ENCODE measurements at places on chromosomes 1 and 21.

GRCh38 chr21:28587748-28588147 lies 404.9 kb downstream of the LTN1 start:
- no peak for DNase-seq

GRCh38 chr1:227899141-227899819 lies 48.5 kb downstream of the WNT9A start:
- DNase-seq, result no peak

- no peak for DNase-seq
Measured at GRCh38 chr1:193211539-193211938, 25.1 kb upstream of the B3GALT2 start.

GRCh38 chr21:42384989-42385388 lies 10.9 kb downstream of the TMPRSS3 start:
- no peak for DNase-seq

- DNase-seq, result no peak
Measured at GRCh38 chr21:38823737-38824123, 18.0 kb downstream of the ETS2 start.

GRCh38 chr1:231037585-231038517 lies 2.2 kb downstream of the FAM89A start:
- DNase-seq, result no peak

- no peak for DNase-seq
Measured at GRCh38 chr21:33334191-33334590, 9.4 kb downstream of the IFNAR1 start.

GRCh38 chr1:219483530-219483929 lies 129.4 kb downstream of the ZC3H11B start:
- DNase-seq, result no peak

DNA sequence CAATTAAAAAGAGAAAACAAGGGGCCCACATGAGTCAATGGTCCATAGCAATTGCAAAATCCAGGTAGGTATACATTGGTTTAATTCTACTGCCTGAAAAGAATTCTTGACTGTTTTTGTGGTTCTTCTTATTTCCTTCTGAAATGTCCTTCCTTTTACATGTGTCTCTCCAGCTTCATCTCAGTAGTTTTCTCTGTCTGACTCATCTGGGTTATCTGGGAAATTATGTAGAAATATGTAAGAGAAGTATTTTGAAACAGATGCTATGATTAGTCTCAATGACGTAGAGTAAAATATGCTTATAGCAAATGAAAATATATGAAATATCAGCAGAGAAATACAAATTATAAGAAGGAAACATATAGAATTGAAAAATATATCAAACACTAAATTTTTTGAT lies 953.2 kb downstream of the BRINP3 start:
- DNase-seq, result no peak

DNA sequence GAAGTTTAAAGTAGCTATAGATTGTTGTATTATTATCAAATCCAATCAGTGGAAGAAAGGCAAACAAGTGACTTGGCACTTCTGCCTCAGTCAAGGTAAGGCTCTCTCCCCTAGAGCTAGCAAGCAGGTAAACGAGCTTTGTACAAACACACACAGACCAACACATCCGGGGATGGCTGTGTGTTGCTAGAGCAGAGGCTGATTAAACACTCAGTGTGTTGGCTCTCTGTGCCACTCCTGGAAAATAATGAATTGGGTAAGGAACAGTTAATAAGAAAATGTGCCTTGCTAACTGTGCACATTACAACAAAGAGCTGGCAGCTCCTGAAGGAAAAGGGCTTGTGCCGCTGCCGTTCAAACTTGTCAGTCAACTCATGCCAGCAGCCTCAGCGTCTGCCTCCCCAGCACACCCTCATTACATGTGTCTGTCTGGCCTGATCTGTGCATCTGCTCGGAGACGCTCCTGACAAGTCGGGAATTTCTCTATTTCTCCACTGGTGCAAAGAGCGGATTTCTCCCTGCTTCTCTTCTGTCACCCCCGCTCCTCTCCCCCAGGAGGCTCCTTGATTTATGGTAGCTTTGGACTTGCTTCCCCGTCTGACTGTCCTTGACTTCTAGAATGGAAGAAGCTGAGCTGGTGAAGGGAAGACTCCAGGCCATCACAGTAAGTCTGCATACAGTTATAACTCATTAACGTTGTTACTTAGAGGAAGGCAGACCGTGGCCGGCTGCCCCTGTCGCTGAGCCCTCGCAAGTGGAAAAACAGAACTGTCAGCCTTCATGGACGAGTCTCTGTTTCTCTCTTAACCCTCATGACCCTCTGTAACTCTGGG lies at the start of gene PALMD:
PALMD (plus strand) TSS at position 415 of the 833 bp plus-strand sequence; CDS start at position 620, 205 bp downstream.
- no peak for DNase-seq

GRCh38 chr1:230228236-230228897 lies 161.3 kb downstream of the GALNT2 start:
- no peak for DNase-seq

GRCh38 chr1:207807690-207808321 lies 56.0 kb downstream of the CD46 start:
- DNase-seq, result no peak

- DNase-seq, result no peak
Measured at GRCh38 chr21:26920055-26920454, 46.8 kb downstream of the ADAMTS5 start.

DNA sequence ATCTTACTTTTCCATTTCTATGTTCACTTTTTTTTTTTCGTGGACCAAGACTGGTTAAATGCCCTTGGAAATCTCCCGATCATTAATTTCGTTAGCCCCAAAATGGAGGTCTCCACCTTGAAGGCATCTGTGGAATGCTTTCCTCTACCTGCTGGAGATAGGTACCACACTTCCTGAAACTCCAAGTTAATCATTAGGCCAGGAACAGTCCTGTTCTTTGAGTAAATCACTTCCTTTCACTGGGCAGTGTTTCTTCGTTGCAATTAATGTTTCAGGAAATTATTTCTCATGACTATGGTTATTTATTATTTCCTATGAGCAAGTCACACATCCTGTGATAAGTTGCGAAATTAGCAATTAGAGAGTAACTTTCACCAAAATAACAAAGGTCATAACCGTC lies 225.2 kb upstream of the LYPLAL1 start:
- no peak for DNase-seq

DNA sequence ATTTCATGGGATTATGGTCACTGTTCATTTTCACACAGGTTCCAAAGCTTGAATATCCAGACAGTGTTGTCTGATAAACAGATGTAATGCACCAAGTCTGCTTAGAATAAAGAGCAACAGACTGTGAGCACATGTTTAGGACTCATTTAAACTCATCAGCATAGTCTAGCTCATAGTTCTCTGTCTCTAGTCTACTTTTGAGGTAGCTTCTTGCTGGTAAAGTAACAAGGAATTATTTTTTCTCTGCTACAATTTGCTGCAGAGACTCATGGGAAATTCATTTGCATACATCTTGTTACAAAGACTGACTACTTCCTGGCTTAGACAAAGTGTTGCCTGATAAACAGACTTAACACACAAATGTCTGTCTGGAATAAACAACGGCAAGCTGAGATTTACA lies 187.2 kb downstream of the NFIA start:
- no peak for DNase-seq

DNA sequence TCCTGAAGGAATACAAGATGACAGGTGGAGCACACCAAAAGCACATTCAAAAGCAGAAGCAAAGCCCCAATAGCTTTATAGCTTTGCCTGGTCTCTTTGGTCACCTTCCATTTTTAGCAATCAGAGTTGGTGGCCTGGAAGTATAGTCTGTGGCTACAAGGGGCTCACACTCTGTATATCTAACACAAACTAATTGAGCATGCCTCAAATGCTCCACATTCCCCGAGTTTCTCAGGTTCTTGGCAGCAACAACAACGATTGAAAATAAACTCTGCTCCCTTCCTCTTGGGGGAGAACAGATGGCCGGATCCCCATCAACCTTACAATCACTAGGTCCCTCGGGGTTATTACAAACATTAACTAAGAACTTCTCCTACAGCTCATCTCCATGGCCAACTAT lies 24.9 kb upstream of the TADA1 start:
- no peak for DNase-seq

DNA sequence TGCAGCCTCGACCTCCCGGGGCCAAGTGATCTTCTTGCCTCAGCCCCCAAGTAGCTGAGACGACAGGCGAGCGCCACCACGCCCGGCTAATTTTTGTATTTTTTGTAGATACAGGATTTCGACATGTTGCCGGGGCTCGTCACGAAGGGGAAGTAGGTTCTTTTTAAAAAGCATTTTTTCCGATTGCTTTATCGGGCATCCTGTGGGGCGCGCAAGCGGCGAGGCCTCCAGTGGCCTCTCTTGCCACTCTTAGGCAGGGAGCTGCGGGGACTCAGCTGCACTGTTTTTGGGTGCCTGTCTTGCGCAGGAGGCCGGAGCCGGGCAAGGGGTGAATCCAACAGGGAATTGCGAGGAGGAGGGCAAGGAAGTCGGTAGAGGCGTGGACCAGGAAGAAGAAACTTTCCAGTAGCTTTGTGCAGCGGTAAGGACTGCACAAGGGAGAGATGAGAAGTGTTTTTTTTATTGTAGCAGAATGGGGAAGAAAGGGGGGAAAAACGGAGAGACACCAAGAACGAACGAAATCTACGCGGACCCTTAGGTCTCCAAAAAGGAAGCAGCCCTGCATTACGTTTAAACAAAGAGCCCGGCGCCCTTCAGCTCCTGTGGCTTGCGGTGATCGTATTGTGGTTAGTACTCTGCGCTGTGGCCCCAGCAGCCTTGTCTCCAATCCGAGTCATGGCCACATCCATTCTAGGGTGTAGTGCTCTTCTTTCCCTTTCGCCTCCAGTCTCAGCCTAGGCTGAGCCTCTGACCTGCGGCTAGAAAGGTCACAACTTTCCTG lies 164.8 kb downstream of the PPIAL4G start:
- DNase-seq, result peak; percentile 54

- DNase-seq, result no peak
Measured at GRCh38 chr21:33480481-33481103, 818 bp upstream of the TMEM50B start.

DNA sequence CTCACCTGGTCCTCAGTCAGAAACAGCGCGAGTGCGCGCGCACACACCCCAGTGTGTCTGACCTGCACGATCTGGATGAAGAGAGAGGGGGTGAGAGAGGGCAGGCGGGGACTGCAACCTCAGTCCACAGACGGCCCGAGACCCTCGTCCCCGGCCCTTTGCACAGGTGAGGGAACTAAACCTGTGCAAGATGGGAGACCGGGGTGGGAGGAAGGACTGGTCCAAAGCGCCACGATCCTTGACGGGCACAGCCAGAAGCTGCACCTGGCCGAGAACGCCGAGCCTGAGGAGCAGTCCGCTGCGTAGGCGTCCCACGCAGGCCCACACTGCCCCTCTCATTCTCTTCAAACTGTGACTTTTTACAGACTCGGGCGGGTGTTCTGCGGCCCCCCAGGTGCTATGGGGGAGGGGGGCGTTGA lies 519 bp upstream of the IQCC start:
- DNase-seq, result no peak

DNA sequence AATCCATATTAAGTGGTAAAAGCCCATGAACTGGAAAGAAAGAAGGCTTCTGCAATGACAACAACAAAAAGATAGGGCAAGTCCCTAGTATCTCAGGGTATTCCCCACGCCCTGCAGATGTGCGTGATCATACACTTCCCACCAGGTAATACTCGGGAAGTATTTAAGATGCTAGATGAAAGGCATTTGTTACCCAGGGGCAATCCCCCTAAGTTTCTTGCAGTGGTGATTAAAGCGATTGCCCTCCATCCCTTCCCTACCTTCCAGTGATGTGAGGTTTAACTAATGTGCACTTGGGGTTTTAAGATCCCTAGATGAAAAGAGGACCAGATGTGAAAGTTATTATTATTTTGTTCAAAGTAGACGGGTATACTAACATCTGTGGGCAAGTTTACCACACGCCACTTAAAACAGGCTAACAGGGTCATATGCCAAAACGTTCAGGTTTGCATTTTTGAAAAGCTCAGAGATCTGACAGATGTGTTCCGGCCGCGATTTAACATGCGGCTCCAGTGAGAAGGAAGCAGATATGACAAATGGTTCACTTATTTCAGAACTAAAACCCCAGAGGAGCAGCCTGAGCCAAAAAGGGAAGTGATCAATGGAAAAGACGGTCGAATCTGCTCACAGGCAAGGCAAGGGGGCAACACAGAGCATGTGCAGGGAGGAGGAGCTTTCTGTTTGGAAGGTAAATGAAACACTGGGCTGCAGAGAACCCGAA lies 17.4 kb downstream of the TIAM1 start:
- DNase-seq, result no peak

DNA sequence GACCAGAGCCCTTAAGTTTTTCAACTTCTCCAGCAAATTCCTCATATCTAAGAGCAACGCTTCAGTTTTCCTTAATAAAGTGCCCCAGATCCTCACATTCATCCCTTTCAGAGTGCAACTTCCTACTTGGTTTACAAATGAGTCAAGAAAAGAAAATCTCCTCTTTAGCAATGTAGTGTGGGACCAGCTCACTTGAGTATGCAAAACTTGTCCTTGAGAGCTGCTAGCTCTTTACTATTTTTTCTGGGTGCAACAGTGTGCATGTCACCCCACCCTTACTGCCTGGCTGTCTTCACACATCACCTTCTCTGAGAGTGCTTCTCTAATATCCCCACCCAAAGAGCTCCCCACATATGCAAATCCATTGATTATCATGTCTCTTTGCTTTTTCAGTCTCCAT lies 203.1 kb upstream of the CAMK1G start:
- no peak for DNase-seq

DNA sequence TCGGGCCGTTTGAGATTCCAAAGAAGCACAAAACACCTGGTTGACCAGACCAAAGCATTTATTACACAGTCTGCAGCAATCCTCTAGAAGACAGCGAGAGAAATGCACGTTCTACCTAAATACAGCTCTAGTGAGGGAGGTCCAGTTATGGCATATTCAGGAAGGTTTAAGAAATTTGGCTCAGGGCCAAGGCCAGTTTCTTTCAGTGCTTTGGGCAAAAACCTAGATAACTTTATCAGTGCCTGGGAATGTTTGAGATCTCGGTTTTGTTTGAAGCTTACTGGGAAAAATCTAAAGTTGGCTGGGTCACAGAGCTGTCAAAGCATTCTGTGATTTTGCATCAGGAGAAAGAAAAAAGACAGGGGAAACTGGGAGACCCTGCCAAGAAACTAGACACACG lies 514.0 kb upstream of the TMPRSS15 start:
- DNase-seq, result no peak

- DNase-seq, result no peak
Measured at GRCh38 chr21:44581158-44581557, 754 bp upstream of the KRTAP10-5 start.

GRCh38 chr1:37094302-37094701 lies 60.0 kb upstream of the GRIK3 start:
- no peak for DNase-seq

- DNase-seq, result no peak
Measured at GRCh38 chr1:229856009-229856650, 210.9 kb upstream of the GALNT2 start.

DNA sequence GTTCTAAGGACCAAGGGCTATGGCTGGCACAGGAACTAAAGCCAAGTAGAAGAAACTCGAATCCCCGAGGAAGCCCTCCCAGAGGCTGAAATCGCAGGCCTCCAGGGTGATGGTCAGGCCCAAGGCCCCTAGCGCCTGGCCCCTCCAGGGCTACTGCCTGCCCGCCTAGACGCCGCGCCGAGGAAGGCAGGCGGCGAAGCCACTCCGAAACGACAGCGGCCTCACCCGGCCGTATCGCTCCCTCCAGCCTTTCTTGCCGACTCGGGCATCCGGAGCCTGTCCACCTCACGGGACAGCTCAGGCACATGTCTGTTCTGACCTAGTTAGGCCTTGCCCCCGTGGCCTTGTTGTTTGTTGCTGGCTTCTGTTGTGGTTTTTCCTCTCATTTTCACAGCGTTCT lies 9.7 kb upstream of the LHX8 start:
- DNase-seq, result no peak

GRCh38 chr1:210294999-210295745 lies 33.5 kb upstream of the HHAT start:
- no peak for DNase-seq
